Fibroblast of skin of abdomen (primary cell): ENCODE measurements at places on chromosomes 7 and 10.

GRCh38 chr7:25087855-25088254, 37.2 kb downstream of the CYCS start:
- no peak for DNase-seq

DNA sequence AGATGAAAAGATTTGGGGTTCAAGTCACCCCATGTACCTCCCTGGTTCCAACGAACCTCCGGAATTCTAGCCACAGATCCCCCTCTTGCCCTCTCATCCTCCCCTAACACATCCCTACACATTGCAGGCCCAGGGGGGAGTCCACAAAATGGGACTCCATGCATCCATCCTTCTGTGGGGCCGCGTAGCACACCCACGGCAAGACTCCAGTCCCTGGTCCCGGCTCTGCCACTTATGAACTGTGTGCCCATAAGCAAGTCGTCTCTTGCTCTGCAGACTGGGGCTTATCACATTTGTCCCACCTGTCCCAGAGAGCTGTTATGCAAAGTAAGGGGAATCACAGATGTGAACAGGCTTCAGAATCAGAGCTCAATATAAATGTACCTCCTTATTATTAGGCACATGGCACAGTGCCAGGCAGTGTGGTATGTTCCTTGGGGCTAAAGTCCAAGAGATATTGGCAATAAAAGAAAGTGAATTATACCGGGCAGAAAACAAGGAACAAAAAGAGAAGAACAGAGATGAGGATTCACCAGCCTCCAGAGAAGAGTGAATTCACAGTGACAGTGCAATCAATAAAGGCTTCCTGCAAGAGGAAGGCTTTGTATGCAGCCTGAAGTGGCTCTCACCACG, 73.9 kb downstream of the KCNMA1 start:
- no peak for DNase-seq

- DNase-seq: no peak
Observed at GRCh38 chr7:91288208-91288824, 24.1 kb downstream of the FZD1 start.

- DNase-seq: no peak
Observed at GRCh38 chr7:151100921-151101320, 14.6 kb downstream of the AGAP3 start.

GRCh38 chr7:88432301-88432700, 125.6 kb upstream of the STEAP4 start:
- no peak for DNase-seq

DNA sequence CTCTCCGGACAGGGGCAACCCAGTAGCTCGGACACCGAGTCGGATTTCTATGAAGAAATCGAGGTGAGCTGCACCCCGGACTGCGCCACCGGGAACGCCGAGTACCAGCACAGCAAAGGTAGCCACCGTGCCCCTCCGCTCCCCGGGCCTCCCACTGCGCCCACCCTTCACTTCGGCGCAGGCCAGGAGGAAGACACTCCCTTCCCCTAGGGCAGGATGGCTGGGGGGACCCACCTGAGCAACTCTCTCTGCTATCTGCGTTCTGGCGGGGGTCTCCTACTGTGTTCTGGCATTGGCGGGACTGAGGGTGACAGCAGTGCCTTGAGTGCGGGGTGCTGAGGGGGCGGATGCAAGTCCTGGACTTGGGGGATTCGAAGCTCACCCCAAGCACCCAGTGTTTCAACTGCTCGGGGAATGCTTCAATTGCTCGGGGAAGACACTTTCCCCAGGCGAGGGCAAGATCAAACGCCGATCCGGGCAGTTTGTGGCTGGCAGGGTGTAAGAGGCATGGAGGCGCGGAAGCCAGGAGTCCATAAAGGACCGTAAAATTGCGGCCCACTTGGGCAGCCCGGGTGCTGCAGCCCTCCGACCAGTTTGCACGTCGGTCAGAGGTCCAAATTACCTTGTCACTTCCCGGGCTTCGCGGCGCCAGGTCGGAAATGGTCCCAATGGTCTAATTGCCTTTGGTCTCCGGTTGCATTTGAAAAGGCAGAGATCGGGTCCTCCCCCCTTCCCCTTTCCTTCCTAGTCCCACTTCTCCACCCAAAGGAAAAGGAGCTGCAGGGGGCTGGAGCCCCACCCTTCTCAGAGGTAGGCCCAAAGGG, 950 bp downstream of the EVX1 start:
- no peak for DNase-seq

DNA sequence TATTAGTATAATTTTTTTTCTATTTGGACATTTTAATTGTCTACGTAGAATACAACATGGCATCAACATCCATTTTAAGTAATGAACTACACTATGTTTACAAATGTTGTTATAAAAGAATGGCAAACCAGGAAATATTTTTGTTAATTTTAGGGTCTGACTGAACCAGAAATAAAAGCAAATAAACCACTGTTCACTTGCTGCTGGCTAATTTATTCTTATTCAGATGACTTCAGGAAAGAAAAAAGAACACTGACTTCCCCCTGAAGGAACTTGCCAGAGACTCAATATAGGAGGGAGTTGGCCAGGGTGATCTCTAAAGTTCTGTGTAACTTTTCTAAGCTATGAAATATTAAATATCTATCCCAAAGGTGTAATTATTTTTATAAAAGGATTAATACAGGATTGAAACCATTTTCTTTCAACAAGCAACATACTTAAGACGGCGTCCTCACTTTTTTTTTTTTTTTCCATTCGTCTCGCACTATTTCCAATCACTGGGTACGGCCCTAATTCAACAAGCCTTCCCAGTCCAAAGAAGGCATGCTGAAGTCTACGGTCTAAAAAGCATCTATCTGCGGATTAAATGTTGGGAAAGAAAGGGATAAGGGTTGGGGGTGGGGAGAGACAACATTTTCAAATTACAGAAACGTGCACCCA, 1.2 kb downstream of the USP6NL start:
- DNase-seq: no peak

DNA sequence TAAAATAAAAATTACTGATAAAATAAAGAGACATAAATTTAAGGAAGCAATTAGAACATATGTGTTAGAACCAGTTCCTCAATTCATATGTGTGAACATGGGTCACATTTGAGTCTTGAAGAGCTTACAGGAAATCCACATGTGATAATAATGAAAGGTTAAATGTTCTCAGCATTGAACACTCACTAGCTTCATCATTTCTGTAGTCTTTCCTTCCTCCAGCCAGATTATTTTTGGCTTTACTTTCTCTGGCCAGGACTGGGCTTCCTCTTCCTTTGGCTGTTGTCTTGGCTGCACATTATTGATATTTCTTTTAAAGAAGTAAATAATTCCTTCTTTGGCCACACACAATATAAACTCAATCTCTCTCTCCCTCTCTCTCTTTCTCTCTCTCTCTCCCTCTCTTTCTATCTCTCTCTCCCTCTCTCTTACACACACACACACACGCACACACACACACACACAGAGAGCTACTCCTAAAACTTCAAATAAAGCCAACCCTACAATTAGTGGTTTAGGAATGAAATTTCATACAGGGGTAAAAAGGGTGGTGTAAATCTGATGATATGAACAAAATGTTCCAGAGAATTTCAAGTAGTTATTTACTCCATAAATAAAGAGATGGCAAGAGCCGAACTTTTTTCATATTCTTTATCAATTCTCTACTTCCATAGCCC, 171.2 kb downstream of the REEP3 start:
- no peak for DNase-seq

DNA sequence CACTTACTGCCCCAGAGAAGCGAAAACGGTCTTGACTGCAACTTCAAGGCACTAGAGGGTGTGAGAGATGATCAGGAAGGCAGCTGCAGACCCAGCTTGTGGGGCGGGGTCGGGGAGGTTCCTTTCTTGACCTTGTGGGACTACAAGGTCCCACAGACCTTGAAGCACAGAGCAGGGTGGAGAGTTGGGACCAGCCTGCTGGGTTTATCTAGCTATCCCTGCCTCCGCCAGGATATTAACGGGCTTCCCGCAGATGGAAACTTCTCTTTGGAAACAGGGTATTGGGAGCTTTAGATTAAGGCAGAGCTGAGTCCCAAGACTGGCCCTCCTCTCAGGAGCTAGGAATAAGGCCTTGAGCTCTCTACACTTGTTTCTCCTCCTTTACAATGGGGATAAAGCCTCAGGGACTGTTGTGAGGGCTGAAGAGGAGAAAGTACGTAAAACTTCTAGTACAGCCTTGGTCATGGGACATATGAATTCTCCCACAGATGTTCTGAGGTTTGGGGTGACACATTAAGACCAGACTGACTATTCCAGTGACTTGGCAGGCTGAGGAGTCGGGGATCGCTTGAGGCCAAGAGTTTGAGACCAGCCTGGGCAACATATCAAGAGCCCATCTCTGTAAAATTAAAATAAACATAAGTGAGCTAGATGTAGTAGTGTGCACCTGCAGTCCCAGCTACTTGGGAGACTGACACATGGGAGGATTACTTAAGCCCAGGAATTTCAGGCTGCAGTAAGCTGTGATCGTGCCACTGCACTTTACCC, 153.2 kb downstream of the CDH23 start:
- no peak for DNase-seq

DNA sequence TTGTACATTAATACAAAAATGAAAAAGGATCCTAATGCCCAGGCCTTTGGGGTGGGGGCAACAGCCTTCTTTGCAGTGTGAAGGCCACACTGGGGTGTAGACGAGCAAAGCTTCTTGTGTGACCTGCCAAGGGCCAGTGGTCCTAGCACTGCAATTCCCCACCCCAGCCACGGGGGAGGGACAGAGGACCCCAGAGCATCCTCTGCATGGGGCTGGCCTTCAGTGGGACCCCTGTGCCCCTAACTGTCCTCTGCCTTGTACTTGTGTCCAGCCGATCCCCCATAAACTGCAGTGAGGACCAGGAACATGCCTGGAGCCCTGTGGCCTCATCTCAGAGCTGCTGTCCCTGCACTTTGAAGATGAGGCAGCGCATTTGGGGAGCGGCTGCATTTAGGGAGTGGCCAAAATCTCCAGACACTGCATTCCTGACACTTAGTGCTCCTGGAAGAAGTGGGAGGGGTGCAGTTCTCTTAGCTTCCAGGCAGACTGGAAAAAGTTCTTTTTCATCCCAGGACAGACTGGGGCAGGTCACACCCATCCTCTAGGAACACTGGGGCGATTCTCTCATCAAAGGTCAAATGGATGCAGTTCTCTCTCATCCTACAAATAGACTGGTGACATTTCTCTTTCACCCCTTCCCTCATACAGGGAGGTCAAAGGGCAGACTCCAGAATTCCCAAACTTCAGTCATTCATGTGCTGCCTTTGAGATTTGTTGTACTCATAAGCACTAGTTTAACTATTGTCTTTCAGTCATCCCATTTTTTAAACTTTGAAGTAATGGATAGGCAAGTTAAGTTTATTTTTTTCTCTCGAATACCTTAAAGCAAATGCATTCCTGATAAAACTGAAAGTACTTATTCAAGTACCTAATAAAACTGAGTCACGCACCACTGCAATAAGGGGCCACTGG, 922 bp upstream of the MYO1G start:
- DNase-seq: no peak

DNA sequence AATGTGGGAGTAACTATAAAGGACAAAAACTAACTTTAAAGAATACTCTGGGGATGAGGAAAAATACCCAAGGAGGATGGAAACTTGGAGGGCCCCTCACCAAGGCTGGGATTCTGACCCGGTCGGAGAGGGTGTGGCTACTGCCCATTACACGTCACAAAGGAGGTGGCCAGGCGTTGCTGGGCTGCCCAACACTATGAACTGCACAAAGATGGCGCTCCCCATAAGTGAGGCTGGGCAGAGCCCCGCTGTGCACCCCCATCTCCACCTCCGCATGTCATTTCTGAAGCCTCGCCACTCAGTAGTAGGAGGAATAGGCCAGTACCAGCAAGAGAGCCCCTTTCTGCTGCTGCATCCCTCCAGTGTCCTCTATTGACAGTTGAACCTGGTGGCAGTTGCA, 290.1 kb upstream of the ZNF32 start:
- no peak for DNase-seq

DNA sequence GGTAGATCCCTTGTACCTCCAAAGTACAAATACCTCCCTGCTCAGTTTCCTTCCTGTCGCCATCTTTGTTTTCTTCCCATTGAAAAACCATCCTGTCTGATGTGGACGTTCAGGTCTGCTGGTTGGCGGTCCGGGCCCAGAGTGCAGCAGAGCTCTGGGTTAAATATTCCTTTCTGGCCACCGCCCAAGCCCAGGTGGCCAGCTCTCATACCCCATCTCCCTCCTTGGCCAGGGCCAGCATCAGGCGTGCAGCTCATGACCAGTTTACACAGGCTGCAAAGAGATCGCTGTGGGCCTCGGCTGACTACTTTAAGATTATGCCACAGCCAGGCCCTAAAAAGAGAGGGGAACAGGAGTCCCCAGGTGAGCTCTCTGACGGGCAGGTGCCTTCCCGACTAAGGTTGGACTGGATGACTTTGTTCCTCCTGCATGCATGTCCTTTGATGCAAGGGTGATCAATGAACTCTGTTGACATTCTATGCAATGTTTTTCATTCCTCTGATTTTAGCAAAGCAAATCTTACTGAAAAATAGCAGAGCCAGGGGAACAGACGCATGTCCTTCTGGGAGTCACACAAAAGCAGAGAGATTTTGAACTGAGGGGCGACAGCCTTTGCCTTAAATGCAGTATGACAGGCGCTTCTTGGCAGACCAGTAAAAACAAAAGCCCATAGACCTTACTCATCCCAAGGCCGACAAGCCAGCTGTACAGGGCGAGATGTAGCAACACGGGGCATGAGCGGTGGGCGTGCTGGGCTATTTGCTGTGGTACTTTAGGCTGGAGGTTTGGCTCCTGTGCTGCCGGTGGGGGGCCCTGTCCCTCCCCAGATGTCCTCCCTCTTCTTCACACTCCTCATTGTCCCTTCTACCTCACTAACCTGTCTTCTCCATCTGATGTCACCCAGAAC, 33.3 kb upstream of the SH2B2 start:
- DNase-seq: no peak

DNA sequence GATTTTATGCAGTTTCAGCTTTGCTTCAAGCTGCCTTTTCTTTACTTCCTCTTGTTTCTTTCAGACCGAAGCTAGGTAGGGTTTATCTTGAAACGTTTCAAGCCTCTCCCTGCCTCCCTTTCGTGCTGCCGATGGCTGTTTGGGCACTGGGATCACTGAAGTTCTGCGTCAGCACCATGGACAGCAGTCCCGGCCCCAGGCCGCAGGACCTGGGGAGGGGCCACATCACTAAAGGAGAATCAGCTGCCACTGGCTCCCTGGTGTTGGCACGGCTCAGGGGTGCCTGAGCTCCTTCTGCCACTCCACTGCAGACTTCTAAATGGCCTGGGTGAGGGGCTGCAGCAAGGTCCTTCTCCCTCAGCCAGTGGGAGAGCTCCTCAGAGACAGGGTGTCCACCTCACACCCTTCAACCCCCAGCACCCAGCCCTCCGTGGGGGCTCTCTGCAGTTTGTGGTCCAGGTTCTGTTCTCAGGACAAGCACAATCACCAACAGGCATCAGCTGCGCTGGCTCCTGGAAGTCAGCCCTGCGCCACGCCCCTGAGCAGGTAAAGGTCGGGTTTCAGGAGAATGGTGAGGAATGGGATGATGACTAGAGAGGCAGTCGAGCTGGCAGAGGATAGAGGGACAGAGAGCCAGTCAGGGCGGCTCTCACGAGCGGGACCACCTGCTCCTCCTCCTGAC, 387.2 kb downstream of the TCERG1L start:
- no peak for DNase-seq

GRCh38 chr7:86818903-86819302, 175.2 kb downstream of the GRM3 start:
- DNase-seq: no peak
